ENCODE measurements at places on chromosomes 7 and 10.

GRCh38 chr7:131357282-131357880 is 29.7 kb downstream of the MKLN1 start:
- no peak for DNase-seq

- DNase-seq: no peak
Observed at GRCh38 chr10:57535306-57535705, 732.4 kb downstream of the IPMK start.

GRCh38 chr10:132451506-132452215 is 54.7 kb downstream of the PWWP2B start:
- DNase-seq: no peak

- peak; percentile 90 for DNase-seq
Observed at GRCh38 chr10:17228091-17229015, at the start of gene VIM. Gene VIM, plus strand, starts transcription at chr10:17228241. Its CDS starts 1,182 bp downstream, at chr10:17229423.

- no peak for DNase-seq
Observed at GRCh38 chr10:120987359-120987758, 136.2 kb downstream of the WDR11 start.

DNA sequence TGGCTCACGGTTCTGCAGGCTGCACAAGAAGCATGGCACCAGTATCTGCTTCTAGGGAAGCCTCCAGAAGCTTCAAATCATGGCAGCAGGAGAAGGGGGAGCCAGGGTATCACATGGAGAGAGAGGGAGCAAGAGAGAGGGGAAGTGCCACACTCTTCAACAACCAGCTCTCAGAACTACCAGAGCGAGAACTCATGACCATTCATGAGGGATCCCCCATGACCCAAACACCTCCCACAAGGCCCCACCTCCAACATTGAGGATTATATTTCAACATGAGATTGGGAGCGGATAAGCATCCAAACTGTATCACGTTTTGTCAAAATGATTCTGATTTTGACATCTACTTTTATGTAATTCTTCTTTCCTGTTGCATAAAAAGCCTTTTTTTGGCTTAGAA is 38.5 kb downstream of the CREM start:
- DNase-seq: no peak

- no peak for DNase-seq
Observed at GRCh38 chr10:20817116-20817515, 80.0 kb downstream of the NEBL start.
